ENCODE measurements at places on chromosomes 5 and 9.

DNA sequence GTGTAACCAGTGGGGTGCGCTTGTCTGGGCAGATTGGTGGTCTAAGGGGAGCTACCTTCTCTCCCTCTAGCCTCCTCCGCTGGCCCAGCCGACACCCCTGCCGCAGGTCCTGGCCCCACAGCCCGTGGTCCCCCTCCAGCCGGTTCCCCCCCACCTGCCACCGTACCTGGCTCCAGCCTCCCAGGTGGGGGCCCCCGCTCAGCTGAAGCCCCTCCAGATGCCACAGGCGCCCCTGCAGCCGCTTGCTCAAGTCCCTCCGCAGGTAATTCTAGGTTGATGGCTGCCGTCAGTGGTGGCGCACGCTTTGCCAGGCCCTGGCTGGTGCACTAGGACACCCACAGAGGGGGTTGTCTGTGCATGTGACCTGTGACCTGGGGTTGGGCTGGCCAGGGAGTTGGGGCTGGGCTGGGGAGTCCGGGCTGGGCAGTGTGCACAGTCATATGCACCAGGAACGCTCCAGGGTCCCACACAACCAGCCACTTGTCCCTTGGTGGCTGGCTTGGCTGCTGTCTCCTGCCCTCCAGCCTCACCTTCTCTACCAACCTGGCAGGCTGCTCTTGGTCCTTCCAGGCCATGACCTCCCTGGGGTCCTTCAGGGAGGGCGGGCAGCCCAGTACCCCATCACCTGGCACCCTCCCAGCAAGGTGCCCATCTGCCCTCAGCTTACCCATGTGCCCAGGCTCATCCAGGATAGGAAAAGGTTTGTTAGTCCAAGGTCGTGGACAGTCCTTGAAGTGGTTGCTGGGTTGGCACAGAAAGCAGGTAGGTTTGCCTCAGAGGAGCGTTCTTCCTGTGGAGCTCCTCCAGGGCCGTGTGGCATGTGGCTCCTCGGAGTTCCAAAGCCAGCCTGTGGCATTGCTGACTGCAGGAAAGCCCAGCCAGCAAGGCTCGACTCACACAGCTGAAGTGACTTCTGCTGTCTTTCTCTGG, 73.2 kb downstream of the WNK2 start:
- DNase-seq = no peak

- DNase-seq = no peak
Observed at GRCh38 chr9:4425319-4426045, 64.8 kb upstream of the SLC1A1 start.

DNA sequence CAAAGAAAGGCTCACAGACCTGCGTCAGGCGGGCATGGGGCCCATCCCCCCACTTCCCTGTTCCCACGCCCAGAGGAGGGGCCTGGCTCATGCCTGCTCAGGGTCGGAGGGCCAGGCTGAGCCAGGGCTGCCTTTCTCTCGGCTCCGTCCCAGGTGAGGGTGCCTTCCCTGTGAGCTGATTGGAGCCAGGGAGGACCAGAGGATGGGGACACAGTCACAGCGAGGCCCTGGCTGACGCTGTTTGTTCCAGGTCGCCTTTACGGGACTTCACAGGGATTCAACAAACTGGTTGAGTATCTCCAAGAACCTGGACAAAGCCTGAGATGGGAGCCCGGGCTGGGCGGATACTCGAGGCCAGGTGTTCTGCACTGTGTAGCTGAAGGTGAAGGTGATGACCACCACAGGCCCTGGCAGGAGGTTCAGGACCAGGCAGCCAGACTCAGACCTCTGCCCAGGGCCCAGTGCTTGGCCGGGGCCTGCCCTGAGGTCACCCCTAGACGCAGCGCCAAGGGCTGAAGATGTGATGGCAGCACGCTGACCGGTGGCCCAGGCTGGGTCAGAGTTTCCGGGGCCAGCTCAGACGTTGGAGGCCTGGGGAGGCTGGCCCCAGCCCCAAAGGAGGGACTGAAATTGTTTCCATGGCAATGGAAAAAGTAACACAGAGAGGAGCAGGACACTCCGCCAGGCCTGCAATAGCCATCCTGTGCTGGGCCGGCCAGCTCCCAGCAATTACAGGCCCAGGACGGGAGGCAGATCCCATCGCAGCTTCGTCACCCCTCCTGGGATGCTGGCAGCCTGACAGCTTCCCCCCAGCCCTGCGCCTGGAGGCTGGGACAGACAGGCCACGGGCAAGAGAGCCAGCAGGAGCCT, 65.3 kb upstream of the ADAMTS2 start:
- no peak for DNase-seq

- no peak for DNase-seq
Observed at GRCh38 chr5:121285801-121286521, 565.7 kb upstream of the FTMT start.

GRCh38 chr9:1604942-1605560, 410.1 kb upstream of the SMARCA2 start:
- no peak for DNase-seq

DNA sequence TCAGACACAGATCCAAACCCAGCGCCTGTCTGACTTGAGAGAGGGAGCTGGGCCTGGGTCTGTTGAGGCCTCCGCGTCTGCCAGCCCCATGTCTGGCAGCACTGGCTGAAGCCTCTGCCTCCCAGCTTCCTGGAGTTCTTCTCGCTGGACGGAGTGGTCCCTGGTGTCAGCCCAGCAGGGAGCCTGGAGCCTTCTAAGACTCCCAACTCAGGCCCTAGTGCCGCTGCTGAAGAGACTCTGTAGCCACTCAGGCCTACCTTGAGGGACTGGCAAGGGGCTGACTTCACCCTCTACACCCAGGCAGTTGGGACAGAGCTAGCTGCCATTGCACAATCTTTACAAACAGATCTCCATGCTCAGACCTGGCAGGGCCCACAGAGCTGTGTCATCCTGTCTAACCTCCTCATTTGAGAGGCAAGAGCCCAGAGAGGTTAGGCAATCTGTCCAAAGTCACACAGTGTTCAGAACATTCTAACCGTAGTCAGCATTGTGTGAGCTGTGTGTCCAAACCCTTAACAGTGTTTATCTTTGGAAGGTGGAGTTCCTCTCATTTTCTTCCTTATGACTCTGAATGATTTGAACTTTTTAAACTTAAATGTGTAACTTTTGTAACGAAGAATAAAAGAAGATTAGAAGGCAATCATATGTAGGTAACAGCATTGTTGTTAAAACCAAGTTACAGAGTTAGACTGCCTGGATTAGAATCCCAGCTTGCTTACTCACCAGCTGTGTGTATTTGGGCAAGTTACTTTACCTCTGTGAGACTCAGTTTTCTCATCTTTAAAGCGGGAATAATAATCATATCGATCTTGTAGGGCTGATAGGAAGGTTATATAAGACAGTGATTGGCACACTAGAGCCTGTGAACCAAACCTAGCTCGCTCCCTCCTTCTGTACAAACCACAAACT, 4.6 kb upstream of the DUSP1 start:
- DNase-seq = no peak

DNA sequence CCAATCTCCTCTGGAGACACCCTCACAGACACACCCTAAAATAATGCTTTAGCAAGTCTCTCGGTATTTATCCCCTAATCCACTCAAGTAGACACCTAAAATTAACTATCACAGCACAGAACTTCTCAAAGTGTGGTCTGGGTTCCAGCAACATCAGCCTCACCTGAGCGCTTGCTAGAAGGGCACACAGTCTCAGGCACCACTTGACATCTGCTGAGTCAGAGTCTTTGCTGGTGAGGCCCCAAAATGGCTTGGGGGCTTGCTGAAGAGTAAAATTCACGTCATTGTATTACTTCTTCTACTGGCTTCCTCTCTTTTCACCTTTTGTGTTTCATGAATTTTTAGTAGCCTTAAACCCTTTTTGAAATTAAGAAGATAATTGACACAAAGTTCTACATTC, 9.0 kb downstream of the FOXB2 start:
- DNase-seq = no peak

- no peak for DNase-seq
Observed at GRCh38 chr9:136603216-136603615, 57.4 kb upstream of the NOTCH1 start.

- DNase-seq = no peak
Observed at GRCh38 chr9:34777666-34778065, 67.7 kb upstream of the CCL21 start.

GRCh38 chr9:4086119-4087090, 213.5 kb downstream of the GLIS3 start:
- no peak for DNase-seq

- no peak for DNase-seq
Observed at GRCh38 chr9:91865041-91865440, 85.0 kb downstream of the ROR2 start.

DNA sequence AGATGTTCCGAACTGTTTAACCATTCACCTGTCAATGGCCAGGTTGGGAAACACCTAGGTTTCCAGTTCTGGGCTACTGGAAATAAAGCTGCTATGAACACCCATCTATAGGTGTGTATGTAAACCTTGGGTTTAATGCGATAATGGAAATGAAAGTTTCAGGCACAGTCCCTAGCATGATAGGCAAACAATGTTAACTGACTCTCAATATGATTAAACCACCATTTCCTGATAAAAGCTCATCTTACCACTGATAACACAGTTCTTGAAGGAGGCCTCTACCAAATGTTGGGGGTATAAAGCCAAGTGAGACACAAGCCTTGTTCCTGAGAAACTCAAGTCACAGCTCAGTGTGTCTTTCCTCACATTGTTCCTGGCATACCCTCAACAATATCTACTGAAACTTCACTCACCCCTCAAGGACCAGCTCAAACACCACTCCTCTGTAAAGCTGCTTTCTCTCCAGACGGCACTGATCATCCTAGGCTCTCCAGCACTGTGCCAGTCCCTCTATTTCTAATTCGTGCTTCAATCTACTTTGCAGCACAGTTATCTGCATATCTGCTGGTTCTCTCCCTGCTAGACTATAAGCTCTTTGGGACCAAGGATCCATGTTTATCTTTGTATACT, 15.8 kb downstream of the RAB14 start:
- DNase-seq = no peak

GRCh38 chr5:65152131-65152530, 329.6 kb downstream of the ADAMTS6 start:
- DNase-seq = no peak

All from NCI-H1092 treated with DMSO at 0.1 percent for 48 hours (cell line).